ENCODE measurements at places on chromosomes 11 and 22.

- DNase-seq, result no peak
Measured at GRCh38 chr11:20661445-20661844, 7.9 kb upstream of the NELL1 start.

DNA sequence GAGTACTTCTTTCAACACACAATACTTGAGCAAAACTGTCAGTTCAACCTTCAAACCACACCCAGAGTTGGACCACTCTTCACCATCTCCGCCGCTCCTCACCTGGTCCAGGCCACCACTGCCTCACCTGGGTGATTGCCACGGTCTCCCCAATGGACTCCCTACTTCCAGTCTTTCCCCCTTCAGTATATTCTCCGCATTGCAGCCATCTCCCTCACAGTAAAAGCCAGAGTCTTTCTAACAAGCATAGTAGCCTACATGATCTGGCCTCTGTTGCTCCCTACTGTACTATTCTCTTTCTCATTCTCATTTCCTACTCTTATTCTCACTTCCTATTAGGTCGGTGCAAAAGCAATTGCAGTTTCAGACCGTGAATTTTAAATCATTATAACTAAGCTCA, 28.5 kb downstream of the AASDHPPT start:
- no peak for DNase-seq

GRCh38 chr11:74592063-74592440, 330 bp upstream of the POLD3 start:
- DNase-seq, result no peak

- DNase-seq, result no peak
Measured at GRCh38 chr11:101442936-101443521, 140.8 kb downstream of the TRPC6 start.

GRCh38 chr11:11456866-11457265, 103.8 kb upstream of the CSNK2A3 start:
- no peak for DNase-seq

DNA sequence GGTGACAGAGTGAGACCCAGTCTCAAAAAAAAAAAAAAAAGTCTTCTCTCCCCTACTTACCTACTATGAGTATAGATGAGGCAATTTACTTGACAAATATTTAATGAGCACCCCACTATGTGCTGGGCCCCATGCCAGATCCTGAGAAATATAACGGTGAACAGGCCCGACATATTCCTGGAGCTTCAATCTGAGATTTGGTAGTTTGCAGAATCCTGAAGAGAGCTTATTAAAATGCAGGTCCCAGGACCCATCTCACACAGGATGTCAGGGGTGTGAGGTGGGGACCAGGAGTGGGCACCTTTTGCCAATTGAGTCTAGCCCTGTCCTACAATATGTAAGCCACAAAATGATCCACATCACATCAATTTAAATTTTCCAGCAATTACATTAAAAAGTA, 44.0 kb downstream of the KCNJ4 start:
- DNase-seq, result no peak

GRCh38 chr22:40635940-40636379, 559 bp downstream of the MRTFA start:
- no peak for DNase-seq

DNA sequence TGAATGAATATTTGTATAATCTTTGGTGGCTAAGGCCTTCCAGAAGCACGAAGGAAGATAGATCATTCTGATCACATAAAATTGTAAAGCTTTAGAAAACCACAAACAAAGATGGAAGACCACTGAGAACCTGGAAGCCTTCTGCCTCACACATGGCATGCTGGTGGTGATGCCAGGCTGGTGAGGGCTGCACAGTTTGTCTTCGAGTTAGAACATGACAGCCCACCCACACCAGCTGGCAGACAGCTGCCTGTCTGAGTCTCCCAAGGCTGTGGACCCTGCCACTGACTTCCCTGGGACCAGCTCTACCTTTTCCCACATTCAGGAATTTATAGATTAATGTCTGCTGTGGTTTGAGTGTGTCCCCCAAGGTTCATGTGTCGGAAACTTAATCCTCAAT, 48.8 kb upstream of the B3GAT1 start:
- DNase-seq, result no peak

DNA sequence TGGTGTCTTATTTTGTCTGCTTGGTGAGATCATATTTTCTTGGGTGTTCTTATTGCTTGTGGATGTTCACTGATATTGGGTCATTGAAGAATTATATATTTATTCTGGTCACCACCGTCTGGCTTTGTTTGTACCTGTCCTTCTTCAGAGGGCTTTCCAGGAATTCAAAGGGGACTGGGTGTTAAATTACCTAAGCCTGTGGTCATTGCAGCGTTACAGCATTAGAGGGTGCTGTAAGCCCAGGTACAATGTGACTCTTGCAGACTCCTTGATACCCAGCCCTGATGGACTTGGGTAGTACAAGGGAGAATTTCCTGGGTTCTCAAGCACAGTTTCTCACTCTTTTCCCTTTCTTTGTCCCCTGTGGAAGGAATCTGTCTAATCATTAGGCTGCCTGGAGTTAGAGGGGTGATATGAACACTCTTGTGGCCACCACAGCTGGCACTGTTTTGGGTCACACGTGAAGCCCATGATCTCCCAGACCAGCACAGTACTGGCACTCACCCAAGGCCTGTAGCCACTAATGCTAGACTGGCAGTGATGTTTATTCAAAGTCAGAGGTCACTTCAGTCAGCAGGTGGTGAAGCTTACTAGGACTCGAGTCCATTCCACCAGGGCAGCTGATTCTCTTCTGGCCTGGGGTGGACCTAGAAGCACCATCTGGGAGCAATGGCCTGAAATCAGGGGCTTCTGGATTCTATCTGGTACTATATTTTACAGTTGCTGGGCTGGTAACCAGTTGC, 56.1 kb upstream of the NARS2 start:
- no peak for DNase-seq

DNA sequence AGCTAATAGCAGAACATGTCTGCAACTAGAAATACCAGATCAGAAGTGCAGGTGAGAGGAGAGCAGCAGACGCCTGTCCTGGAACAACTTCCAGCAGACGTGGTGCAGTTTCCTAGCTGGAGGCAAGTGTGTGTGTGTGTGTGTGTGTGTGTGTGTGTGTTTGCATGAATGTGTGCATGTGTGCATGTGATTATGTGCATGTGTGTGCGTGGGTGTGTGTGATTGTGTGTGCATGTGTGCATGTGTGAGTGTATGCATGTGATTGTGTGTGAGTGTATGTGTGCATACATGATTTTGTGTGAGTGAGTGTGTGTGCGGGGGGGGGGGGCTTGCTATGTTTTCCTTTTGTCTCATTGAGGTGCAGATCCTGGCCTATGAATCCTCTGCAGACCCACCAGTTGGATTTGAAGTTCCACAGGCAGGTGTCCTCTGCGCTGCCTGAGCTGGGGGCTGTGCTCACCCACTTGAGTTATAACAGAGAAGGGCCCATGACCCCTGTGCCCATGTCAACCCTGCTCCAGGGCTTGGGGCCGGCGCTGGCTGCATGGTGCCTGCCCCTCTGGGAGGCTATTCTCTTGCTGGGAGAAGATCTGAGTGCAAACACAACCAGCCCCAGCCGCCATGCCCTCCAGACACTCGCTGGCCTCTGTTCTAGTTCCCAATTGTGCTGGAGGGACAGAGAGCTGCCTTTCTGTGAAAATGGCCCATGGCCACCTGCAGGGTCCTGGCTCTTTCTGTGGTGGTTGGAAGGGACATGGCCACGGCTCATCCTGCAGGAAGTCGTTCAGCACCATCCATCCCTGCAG, 821.3 kb downstream of the BRD1 start:
- DNase-seq, result no peak

GRCh38 chr11:85661972-85662664, 2.8 kb downstream of the CREBZF start:
- no peak for DNase-seq

DNA sequence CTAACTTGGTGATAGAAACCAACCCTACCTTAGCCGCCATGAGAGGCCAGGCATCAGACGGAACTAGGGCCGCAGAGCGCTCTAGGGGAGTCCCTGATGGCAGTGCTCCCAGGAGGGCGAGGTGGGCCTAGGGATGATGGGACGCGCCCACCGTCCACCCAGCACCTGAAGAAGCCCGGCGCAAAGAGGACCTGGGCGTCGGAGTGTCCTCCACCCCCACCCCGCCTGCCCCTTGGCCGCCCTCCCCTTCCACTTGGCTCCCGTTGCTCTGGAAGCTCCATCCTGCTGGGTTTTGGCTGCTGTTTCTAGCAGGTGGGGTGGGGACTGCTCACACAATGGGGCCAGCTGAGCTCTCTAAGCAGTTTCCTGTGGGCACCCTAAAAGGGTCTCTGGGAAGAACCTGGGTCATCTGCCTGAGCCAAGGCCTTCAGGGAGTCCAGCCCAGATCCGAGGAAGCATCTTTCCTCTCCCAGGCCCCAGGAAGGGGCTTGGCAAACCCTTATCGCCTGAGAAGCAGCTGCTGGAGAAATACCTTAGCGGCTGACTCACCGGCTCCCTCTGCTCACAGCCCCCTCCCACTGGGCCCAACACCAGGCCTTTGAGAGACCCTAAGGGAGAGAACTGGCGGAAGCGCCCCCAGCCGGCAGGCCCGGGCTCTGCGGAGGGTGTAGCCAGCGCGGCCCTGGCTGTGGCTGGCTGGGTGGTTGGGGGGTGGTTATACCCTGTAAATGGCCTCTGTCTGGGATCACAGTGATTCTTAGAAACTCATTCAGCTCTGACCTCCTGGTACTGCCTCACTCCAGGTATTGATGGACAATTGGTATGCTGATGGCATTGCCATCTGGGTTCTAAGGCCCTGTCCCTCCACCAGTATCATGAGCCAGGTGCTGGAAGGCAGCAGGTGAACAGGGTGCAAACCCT, 19.3 kb downstream of the CREB3L1 start:
- DNase-seq, result no peak

DNA sequence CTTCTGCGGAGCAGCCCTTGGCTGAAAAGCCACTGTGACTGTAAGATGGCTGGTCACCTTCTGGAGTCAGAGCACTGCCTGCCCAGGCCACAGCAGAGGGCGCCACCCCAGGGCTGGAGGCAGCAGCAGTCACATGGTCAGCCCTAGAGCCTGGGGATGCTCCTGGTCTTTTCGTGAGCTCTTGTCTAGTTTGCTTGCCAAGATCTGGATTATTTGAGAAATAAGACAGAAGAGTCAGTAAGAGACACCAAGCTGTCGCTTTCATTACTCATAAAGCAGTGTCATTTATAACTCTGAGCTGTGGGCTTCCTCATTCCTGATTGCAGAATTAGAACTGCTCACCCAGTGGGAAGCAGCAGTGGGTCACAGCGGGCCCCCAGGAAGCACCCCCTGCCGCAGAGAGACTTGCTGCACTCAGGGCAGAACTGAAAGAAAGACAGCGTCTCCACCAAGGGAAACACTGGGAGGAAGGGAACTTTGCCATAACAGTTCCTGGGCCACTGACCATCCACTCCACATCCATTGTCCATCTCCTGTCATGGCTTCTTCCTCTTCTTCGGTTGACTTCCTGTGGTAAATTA, 56.7 kb downstream of the PPP6R2 start:
- no peak for DNase-seq

DNA sequence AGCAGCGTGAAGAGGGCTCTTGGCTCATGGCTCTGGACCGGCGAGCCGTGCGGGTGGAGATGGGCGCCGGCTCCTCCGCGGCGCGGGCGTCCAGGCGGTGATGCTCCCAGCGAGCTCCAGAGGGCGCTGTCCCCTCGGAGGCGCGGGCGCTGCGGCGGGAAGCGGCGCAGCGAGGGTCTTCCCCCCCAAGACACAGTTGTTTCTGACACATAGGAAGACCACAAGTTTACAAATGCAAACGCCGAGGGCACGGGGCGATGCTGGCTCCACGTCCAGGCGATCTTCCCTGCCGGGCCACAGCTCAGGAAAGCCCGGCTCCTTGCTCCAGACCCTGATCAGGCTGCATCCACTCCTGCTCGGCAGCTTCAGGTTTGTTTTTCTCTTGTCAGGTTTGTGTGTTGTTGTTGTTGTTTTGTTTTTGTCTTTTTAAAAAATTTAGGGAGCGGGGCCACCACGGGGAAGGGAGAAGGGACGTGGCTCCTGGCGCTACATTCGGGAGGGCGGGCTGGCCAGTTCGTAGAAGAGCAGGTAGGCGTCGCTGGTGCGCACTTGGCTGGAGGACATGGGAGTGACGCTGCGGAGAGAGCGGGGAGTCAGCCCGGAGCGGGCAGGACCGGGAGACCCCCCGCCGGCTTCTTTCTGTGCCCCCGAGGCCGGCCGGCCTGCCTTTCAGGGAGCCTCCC, 10.0 kb upstream of the MFRP start:
- DNase-seq, result peak; percentile 44

DNA sequence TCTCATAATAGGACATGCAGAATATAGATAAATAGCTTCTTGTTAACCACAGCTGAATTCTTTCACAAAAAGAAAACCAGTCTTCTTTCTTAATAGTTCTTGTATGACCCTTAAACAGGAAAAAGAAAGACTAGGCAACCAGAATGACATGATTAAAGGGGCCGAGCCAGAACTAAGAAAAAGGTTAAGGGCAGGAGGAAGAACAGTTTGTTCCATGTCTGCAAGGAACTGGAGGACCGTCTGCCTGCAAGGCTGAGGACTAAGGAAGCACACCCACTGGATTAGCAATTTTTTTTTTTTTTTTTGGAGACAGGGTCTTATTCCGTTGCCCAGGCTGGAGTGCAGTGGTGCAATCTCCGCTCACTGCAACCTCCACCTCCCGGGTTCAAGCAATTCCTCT, 26.0 kb upstream of the TMPRSS5 start:
- no peak for DNase-seq

DNA sequence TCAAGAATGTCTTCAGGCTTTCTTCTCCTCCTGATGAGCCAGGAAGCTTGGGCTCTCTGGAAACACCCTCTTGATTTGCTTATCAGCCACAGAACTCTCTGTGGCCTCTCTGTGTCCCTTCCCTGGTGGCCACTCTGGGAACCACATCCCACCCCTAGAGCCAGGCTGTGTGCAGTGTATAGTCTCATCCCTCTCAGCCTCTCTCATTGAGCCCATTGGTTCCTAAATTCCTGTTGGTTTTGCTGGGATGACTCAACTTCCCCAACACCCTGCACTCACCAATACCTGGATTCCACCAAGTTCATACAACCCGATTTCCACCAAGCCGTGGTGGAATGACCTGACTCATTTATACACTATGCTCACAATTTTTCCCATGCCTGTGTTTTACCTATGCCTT, 5.2 kb downstream of the IRAG1 start:
- no peak for DNase-seq

DNA sequence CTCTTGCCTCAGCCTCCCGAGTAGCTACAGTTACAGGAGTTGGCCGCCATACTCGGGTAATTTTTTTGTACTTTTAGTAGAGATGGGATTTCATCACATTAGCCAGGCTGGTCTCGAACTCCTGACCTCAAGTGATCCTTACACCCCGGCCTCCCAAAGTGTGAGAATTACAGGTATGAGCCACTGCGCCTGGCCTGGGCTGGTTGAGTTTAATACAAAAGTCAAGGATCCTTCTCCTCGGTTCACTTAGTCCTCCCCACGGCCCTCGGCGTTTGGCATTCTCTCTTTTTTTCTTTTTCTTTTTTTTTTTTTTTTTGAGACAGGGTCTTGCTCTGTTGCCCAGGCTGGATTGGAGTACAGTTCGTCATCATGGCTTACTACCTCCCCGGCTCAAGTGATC, 33.0 kb downstream of the MCHR1 start:
- no peak for DNase-seq

- DNase-seq, result no peak
Measured at GRCh38 chr11:66345316-66345649, 379 bp upstream of the BRMS1 start.

GRCh38 chr11:73422886-73423285, 46.7 kb downstream of the RELT start:
- DNase-seq, result no peak

Data from hippocampal formation (tissue), 2 donors.